Right cardiac atrium (tissue), 5 donors: ENCODE measurements at places on chromosomes 4 and X. TPM values are rescaled to one million over a fixed set of nuclear protein-coding genes. Genes with fewer than 3 reads are reported as not detected.

DNA sequence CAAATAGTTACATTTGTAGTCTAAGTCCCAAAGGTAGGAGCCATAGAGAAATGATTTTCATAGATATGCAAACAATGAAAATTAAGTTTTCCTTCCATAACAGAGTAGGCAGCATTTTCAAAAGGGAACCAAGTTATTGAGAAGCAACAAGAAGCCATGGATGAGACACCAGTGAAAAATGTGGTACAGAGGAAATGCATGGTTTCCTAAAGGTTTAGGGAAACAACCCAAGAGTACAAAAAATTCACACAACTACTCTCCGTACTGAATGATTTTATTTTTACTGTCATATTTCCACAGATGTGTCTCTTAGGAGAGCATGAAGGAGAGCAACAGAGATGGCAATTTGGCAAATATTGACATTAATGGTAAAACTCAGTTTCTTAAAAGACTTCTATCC, 1408.9 kb upstream of the PCDH7 start:
- no peak for DNase-seq

DNA sequence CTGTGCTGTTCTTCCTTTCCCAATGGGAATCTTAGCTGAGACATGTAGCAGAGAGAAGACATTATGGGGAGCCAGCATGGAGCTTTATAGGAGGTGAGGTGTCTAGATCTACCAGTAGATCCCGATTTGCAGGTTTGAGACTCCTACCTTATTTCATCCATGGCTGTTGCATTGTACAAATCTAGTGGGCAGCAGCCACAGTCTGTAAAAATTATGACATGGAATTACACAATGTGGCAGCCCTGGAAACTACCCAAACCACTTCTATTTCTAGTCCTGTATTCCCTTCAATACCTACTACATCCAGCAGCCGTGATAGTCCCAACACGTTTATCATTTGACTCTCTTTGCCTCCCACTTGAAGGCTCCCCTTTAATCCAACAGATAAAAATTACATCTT, 8.1 kb downstream of the ATP7A start:
- DNase-seq, result no peak

DNA sequence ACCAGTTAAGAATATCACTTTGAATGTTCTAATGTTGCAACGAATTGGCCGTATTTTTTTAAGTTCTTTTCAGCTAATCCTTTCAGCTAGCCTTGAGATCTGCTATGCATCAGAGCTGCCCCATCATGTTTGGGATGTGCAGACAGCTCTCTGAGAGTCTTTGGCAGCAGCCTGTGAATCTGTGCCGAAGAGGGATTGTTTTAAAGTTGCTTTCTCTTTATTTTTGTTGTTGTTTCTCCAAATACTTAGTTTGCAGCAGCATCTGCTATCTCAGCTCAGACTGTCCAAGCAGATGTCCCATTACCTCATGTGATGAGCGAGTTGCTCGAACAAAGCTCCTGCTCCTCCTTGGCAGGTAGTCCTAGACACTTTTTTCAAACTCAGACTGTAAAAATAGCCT, 1002.5 kb upstream of the INTU start:
- DNase-seq, result no peak

The GABRB1 gene
- total RNA-seq, result 3.1 TPM

The UGT2A1 gene
- not detected for total RNA-seq

The SLITRK4 gene
- 1.1 TPM for total RNA-seq

The TMPRSS11D gene
- not detected for total RNA-seq

DNA sequence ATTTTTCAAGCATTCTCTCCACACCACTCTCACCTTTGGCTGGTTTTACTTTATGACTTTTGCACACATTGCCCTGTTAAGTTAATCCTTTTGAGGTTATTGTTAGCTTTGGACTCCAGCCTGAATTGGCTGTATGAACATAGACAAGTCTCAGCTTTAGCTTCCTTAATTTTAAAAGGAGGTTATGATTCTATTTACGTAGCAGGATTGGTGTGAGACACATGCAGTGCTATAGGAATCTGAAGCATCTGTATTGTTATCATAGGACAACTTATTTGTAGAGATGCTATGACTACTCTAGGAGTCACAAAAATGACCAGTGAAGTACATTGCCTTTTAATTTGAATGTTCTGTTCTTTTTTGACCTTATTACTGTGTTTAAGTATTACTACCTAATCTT, 15.7 kb downstream of the PGAM4 start:
- no peak for DNase-seq

GRCh38 chr4:185534866-185535611, at the start of gene PDLIM3:
Gene PDLIM3 (minus strand): TSS chr4:185535507. CDS start chr4:185535434, 73 bp downstream.
- DNase-seq, result peak; percentile 94

- DNase-seq, result no peak
These were observed 14.1 kb downstream of the MFAP3L start for GRCh38 chr4:170011921-170012628.

DNA sequence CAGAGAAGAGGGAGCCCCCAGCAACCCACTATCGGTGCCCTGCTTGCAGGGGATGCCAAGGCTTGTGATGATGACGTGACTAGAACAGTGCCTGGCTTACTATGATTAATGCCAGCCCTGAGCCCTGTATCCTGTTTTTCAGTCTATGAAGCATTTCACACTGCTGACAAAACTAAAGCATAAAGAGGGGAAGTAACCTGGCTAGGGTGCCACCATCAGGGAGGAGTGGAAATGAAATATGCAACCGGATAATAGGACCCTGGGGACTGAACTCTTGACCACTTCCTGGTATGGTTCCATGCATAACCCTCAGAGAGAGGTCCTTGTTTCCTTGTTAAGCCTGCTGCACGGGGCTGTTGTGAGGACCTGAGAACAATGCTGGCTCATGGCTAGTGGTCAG, 50.3 kb downstream of the MED28 start:
- DNase-seq, result no peak

DNA sequence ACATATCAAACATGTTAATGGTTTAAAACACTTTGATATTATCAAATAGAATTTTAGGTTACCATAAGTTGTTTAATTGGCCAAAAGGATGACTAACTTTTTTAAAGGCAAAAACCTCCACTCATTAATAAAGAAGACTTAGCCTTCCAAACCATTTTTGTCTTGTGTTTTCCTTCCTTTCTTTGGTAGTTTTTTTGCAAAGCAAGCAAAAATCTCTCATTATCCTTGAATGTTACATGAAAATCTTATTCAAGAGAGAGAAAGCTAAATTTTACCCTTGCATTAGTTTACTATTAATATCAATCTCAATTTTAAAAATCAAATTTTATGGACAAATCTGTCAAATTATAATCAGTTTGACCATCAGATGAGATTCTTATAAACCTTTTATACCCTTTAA, 419.5 kb downstream of the SPIN4 start:
- DNase-seq, result no peak

DNA sequence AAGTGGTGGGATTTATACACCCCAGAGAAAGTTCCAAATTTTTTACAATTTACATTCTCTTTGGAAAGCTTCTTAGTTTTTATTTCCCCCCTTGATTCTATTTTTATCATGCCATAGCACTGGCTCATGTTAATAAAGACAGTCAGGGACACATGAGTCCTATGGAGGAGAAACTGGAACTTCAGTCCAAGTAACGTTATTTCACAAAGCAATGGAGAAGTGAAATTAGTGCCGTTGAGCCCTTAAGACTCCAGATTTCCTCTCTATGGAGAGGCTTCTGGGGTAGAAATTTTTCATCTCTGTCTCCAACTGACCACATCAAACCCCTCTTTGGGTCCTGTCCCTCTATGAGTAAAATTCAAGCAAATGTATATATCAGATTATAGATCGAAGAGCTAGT, 12.8 kb upstream of the TASL start:
- DNase-seq, result no peak

DNA sequence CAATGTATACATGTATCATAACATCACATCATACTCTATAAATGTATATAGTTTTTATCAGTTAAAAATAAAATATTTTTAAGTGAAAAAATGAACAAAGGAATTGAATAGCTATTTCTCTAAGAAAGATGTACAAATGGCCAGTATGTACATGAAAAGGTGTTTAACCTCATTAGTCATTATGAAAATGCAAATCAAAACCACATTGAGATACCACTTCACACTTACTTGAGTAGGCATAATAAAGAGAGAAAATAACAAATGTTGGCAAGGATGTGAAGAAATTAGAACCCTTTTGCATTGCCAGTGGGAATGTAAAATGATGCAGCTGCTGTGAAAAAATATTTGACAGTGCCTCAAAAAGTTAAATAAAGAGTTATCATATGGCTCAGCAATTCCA, 95.5 kb downstream of the IRS4 start:
- DNase-seq, result no peak

GRCh38 chr4:105797225-105797624, 88.6 kb downstream of the GSTCD start:
- no peak for DNase-seq

The ENAM gene
- total RNA-seq, result 5.6 TPM

DNA sequence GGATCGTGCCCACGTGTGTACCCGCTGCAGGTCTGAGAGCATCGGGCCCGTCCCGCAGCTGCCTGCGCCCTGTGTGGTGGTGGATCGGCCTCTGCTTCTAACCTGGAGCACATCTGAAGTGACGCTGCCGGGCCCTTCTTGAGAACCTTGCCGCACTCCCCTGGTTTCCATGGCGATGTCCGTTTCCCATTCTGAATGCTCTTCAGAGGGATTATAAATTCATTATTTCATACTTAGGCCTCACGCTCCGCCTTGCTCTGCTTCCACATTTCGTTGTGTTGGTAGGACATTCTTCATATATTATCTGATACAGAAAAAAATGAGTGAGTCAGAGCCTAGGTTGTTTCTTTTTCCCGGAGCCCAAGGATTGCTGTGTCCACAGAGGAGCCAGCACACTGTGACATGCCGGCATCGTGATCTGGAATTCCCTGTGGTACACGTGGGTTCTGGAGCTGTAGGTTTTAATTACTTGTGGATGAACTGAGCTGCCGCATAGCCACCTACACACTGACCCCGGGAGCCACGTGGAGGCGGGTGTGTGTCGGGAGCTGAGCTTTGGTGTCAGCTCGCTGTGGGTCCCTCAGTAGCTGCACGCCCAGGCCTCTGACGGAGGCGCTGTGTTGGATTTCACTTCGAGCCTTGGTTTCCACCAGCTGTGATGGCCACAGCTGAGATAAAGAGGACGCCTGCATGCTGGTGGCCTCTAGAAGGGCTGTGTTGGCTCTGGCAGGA, 63.4 kb downstream of the PSAPL1 start:
- DNase-seq, result no peak

- no peak for DNase-seq
These were observed 23.4 kb downstream of the FBXW7 start for GRCh38 chr4:152512483-152512882.

GRCh38 chrX:127276326-127276725, 456.8 kb downstream of the PRR32 start:
- no peak for DNase-seq

DNA sequence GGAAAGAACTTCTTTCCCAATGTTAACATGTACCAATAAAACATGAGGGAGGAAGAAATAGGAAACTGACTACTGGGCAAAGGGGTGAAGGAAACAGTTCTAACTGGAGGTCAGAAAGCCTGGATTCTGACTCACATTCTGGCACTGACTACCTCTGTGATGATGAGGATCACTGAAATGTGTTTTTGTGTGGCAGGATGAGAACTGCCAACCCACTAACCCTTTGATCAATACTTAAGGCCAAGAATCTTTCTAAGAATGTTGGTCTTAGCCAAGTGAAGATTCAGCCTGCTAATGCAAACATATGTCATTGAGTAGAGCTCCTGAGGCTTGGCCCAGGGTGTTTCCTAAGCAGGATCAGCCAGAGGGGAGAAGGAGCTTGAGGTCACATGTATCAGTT, 4.6 kb downstream of the ALAS2 start:
- no peak for DNase-seq

DNA sequence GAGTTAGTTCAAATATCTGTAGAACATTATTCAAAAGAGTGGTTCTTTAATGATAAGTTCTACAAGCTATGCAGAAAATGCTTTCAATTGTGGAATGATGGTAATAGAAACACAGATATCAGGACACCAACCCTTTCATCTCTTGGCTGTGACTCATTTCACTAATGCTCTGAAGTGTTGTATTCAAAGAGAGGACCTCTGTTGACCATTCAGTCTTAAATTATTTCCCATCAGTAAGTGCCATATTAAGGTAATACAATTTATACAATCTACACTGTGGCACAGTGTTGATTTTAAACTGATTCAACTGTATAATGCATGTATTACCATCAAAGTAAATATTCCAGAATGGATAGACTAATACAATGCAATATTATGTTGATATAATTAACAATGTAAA, 289.0 kb upstream of the ADGRL3 start:
- DNase-seq, result no peak
